ENCODE measurements at places on chromosomes 2 and 18. TPM values are rescaled to one million over a fixed set of nuclear protein-coding genes. Genes with fewer than 3 reads are reported as not detected.

GRCh38 chr18:55402731-55403405, 185.1 kb downstream of the TCF4 start:
- no peak for DNase-seq

GRCh38 chr18:3238742-3239141, 8.9 kb upstream of the MYL12A start:
- no peak for DNase-seq

DNA sequence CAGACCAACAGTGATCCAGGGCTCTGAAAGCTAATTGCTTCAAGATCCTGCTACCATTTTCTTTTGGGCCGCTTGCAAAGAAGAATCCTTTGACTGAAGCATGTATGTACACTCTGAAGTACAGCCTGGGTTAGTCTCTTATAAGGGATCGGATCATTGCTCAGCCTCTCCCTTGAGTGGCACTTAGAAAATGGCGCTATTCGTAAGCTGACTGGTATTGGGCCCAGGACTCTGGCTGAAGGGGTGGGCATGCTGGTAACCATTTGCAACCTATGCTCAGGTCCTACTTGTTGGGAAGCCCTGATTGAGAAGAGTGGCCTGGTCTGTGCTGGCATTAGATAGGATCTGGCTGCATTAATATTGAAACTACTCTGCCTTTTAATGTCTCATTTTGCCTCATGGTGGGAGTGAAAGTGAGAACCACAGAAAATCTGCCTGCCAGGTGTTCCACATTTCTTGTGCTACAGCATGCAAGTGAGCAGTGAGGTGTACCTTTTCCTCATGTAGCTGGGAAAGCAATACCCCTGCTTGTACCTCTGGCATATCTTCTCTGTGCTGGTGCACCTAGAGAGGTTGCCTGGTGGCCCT, 661 bp upstream of the MGAT5 start:
- DNase-seq: no peak

GRCh38 chr2:105143467-105144151, 97.9 kb upstream of the GPR45 start:
- DNase-seq: peak; percentile 23

- DNase-seq: no peak
Observed at GRCh38 chr2:47301277-47301618, 101.7 kb upstream of the MSH2 start.

ACMSD gene
- 1.9 TPM for polyA plus RNA-seq

All from right lung (tissue), 10 donors.